Cerebellar cortex (tissue), 1 donor: ENCODE measurements at places on chromosomes 6 and 20.

- DNase-seq: no peak
Measured at GRCh38 chr20:45523821-45524220, 8.4 kb upstream of the SPINT3 start.

DNA sequence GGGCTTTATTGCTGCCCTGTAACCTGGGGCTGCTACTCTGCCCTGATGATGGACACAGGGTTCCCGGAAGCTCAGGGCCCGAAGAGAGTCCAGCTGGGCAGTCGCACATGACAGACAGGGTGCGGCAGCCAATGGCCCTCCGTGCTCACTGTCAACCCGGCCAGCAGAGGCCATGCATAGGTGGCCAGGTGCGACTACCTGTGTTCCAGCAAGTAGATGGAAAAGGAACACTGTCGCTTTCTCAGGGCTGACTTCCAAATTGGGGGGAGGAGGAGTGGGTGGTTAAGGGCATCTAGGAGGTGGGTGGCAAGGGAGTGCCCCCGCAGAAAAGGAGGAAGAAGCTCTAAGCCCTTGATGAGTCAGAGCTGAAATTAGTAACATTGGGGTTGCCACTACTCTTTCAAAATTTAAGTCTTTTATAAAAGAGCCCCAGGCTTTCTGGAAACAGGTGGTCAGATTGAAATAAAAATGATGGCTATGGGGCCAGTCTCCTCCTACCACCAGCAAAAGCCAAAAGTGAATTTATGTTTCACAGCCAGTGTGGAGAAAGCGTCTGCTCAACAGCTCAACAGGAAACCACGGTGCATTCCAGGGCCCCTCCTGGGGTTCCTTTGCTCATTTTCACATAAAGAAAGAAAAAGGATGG, 2.3 kb upstream of the RAMACL start:
- peak; percentile 79 for DNase-seq

- DNase-seq: no peak
Measured at GRCh38 chr20:56501116-56501515, 23.4 kb upstream of the FAM209A start.

GRCh38 chr20:40503119-40503518, 185.9 kb downstream of the MAFB start:
- DNase-seq: no peak

GRCh38 chr6:26329763-26330511, 35.1 kb upstream of the BTN3A2 start:
- peak; percentile 73 for DNase-seq

- DNase-seq: no peak
Measured at GRCh38 chr20:35462351-35462750, 7.0 kb downstream of the CEP250 start.

DNA sequence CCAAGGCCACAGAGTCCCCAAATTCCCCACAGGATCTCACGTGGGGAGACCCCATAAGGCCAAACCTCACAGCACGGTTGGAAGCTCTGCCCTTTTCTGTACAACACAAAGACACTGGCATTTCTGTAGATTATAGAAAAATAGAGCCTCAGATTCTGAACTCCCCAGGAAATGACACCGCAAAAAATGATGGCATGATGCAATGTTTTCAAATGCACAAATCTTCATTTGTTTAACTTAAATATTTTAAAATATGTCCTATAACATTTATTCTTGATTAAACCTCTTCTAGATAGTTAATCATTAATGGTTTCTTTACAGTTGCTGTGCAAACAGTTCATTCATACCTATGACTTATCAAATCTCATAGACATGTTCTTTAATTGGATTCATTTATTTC, 33.8 kb downstream of the SIM1 start:
- DNase-seq: no peak

DNA sequence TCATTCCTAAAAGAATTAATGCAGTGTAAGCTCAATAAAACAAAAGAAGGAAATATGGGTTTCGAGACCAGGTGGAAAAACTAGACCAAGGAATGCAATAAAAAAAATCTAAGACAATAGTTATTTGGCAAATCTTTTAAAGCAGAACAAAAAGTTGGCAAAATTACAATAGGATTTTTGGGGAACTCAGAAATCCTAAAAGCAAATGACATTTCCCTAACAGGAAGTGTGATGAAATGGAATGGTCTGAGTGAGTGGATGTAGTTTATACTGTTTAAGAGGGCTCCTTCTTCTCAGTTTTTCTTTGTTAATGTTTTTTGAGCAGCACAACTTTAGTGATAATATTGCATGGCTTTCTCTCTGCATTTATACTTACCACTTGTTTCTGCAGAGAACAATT, 190.0 kb downstream of the PLCB4 start:
- no peak for DNase-seq

DNA sequence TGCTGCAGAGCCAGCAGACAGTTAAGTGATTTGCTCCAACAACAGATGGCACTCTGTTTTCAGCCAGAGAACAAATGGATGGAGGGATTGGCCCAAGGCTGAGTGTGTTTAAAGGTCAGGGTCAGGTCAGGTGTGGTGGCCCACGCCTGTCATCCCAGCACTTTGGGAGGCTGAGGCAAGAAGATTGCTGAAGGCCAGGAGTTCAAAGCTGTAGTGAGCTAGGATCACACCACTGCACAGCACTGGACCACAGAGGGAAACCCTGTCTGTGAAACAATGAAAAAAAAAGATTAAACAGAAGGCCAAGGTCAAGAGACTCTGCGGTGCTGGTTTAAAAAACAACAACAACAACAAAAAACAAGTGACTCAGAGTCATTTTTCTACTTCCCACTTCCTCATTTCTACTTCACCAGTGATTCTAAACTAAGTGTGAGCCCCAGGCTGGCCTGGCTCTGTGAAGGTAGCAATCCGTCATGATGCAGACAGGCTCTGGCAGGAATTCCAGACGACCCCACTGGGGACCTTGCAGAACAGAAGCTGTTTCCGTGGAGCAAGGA, 42.5 kb upstream of the ARMC2 start:
- DNase-seq: peak; percentile 64

DNA sequence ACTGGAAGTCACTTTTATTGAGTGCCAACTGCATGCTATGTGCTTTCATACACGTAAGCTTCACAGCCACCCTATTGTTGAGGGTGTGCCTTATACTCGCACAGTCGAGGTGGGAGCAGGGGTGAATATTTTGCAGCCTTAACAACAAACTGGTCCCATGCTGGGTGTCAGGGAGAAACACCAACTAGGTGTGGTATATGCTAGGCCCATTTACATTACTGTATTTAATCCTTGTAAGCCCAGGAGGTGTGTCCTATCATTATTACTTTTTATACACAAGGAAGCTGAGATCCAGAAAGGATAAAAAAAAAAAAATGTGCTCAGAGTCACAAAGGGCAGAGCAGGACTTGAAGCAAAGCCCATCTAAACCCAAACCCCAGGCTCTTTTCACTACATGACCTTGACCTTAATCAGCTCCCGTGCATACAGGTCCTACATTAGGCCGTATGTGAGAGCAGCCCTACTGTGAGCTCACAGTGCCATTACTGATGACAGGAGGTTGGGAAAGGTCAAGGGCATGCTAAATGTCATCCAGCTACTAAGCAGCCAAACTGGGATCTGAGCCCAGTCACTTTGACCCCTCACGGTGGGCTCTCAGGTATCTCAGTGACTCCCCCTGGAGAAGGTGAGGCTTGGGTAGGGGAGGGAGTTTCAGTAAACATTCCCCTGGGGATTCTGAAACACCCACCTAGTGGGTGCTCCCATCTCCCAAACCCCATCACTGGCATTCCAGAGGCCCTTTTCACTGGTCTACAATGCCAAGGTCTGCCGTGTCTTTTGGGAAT, 61.7 kb downstream of the BFSP1 start:
- no peak for DNase-seq

- no peak for DNase-seq
Measured at GRCh38 chr6:89944181-89944755, 50.0 kb downstream of the GJA10 start.

GRCh38 chr6:11008821-11009220, 35.3 kb downstream of the ELOVL2 start:
- no peak for DNase-seq

GRCh38 chr20:62553136-62553837, 77.5 kb upstream of the GATA5 start:
- no peak for DNase-seq

DNA sequence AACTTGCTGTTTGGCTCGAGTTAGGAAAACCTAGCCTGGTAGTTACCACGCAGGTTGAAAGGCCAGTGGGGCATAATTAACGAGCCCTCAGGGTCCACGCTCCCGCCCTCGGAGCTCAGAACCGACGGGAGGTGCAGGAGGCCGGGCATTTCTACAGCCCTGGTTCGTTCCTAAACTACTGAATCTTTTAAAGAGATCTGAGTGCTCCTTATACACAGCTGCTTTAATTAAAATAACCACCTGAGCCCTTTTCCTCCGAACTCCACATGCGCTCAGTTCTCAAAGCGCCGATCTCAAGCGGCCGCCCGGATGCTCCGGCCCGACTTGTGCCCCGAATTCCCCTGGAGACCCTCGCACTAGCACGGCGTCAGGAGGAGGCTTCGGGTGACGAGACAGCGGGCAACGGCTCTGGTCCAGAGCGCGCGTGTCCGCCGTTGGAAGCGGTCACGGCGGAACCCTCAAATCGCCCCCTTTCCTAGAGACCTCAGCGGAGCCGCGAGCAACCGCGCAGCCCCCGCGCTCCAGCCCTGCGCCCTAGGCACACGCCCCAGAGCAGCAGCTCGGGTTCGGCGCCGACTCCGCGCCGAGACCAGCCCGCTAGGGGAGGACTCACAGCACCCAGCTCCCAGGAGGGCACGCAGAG, 397 bp downstream of the WDR27 start:
- no peak for DNase-seq

- DNase-seq: no peak
Measured at GRCh38 chr6:111573892-111574797, 31.5 kb downstream of the TRAF3IP2 start.

GRCh38 chr6:168040856-168041496, 38.0 kb downstream of the FRMD1 start:
- DNase-seq: no peak

DNA sequence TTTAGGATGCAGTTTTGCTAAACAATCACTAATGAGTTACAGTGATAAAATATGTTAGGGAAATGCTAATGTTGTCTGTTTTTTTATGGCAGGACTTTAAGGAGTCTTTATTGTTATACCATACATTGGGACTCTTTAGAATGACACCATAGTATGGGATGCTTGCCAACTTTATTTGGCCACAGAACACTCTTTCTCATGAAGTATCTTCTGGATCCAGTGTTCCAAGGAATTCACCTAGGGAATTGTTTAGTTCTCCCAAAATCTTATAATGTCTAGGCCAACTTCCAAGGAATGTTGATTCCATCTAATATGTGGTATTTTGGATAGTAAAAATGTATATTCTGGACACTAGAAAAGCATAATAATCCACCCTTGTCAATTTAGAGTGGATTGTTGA, 3.3 kb downstream of the RIN2 start:
- DNase-seq: no peak

DNA sequence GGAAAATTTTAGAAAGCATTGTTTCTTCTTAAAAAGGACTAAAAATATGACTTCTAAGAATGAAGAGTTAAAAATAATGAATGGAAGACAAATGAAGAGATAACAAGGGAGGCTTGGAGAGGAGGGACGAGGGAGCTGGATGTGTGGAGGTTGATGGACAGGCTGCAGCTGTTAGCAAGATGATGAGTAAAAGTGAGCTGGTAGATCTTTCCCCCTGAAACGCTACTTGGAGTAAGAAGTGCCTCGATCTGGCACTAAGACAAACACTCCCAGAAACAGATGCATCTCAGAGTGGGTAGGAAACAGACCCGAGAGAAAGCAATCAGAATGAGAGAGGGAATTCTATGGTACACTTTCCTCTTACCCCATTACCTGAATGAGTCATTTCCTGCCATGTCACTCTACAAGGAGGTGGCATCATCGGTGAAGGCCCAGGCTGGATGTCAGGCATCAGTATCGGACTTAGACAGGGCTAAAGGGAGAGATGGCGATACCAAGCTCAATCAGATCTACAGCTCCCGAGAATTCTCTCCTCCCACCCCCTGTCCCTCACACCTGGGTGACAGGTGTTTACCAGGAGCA, 154.1 kb upstream of the BMP2 start:
- DNase-seq: no peak

GRCh38 chr20:22823119-22823518, 212.0 kb upstream of the SSTR4 start:
- DNase-seq: no peak

DNA sequence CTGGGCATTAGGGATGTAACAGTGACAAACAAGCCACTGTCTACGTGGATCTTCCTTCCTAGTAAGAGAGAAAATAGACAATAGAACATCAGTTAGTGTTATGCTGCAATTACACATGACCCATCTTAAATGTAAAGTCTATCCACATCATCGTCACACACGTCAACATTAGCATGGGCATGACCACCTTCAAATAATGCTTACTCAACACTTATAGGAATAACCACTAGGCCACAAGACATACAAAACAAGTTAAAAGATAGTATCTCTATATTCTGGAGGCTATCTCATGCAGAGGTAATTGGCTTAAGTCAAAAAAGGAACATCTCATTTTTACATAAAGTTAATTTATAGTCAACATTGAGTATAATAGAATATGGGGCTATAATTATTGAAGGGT, 156.5 kb downstream of the MOXD1 start:
- no peak for DNase-seq

DNA sequence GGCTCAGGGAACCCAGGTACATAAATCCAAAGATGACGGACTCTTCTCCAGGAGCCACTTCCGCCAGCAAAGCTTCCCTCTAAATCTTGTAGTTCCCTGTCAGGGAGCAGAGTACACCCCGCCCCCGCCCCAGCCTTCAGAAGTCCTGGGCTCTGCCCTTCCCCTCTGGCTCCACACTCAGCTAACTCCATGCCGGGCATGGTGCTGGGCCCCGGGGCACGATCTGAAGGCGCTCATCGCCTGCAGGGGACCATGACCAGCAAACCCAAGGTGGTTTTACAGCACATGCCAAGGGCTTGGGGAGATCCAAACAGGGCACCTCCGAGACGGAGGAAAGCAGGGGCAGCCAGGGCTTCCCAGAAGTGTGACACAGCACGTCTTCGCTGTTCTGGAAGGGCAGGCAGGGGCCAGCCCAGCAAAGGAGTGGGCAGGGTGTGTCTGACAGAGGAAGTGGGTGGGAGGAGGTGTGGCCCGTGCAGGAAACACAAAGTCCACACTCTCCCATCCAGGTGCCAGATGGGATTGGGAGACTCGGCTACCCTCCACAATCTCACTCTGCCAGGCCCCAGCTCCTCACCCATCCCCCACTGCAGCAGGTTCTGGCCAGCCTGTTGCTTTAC, 41.6 kb upstream of the SLC22A2 start:
- DNase-seq: no peak

DNA sequence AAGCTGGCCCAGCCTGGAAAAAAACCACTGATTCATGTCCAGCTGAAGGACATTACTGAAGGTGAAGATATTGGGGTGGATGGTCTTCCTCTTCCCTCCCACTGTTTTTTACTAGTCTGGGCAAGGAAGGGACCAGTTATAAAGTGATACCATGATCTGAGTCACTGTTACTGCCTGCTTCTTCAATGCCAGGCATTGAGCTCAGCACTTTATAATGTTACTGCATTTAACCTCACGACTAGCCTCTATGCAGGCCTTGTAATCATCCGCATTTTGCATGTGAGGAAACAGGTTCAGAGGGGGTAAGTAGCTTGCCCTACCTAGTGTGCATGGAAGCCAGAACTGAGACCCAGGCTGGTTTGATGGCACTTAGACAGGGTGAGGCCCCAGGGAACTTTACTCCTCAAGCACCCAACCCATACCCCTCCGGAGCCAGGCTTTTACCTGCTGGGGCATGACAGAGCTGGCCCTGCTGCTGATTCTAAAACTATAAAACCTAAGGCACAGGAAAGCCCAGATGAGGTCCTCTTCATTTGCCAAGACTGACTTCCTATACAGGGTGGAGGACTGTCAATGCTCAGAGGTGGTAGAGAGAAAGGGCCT, 11.0 kb upstream of the KCNK5 start:
- no peak for DNase-seq
